Right ventricle myocardium superior (tissue), 1 donor: ENCODE measurements at places on chromosomes 1 and 21. TPM values are rescaled to one million over a fixed set of nuclear protein-coding genes. Genes with fewer than 3 reads are reported as not detected.

SYT2 gene
- not detected for total RNA-seq

CD1C gene
- 0.19 TPM for total RNA-seq

MPZ gene
- 4.8 TPM for total RNA-seq

MYBPH gene
- not detected for total RNA-seq

TRIM46 gene
- 0.08 TPM for total RNA-seq

LEFTY2 gene
- total RNA-seq = 0.24 TPM

HLX gene
- total RNA-seq = 5.6 TPM

DNALI1 gene
- total RNA-seq = 3.1 TPM

FLG2 gene
- not detected for total RNA-seq

CLDN8 gene
- total RNA-seq = not detected

ARTN gene
- total RNA-seq = not detected

FAM72D gene
- 0.32 TPM for total RNA-seq

OR10K2 gene
- total RNA-seq = not detected

PLA2G2C gene
- total RNA-seq = not detected

PSMB2 gene
- total RNA-seq = 37.0 TPM

SPATC1L gene
- total RNA-seq = 6.3 TPM

SPRR2E gene
- not detected for total RNA-seq

OPRD1 gene
- not detected for total RNA-seq

KRTAP10-3 gene
- not detected for total RNA-seq

S100A7A gene
- not detected for total RNA-seq

GUCA2A gene
- total RNA-seq = not detected

TMEM200B gene
- 2.3 TPM for total RNA-seq

HES5 gene
- total RNA-seq = 1.6 TPM

HMCN1 gene
- total RNA-seq = 5.7 TPM
